ENCODE measurements at places on chromosomes 5 and 9.

- no peak for DNase-seq
Observed at GRCh38 chr5:149333711-149334443, 11.4 kb upstream of the GRPEL2 start.

DNA sequence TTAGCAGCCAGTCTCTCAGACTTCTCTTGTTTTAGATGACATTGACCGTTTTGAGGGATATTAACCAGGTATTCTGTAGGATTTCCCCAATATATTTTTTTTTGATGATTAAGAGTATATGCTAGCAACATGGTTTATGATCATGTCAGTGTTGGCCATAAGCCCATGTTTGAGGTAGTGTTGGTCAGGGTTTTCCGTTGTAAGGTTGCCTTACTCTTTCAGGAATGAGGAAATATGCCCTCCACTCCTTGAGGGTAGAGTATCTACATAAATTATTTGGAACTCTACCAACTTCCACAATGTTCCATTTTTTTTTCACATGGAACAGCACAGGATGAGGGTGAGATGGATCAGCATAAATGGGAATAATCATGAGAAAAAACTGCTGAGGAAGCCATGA, 188.4 kb upstream of the PRDM9 start:
- no peak for DNase-seq

DNA sequence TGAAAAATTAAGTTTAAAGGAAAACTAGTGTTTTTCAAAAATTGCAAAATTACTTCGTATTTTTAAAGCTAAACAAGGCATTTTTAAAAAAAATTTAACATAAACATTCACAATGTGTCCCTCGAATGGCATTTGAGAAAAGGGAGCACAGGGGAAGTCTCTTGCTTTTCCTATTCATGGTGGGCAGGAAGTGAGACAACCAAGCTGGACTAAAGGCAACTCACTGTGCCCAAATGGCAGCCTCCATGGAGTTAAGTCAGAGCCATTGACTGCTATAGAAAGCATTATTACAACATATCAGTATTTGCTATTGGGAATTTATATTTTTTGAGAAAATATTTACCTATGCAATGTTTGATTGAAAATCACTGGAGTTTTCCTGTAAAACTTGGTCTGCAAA, 8.3 kb downstream of the HNRNPH1 start:
- DNase-seq: no peak

GRCh38 chr9:3473405-3473804, 52.4 kb downstream of the RFX3 start:
- DNase-seq: no peak

DNA sequence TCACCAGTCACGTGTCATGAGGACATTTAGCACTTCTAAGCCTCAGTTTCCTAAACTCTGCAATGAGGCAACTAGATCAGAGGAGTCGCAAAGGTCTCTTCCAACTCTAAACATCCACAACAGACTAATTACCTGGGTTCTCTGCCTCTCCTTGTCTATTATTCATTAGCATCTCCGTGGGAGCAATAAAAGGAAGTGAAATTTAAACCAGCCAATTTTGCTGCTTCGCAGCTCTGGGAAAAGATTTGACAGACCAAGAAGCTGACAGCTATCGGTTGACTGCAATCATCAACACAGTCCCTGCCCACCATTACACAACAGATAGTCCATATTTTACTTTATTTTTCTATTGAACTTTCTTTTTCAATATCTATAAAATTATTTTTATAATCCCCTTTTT, 308.9 kb downstream of the NR2F1-AS1 start:
- no peak for DNase-seq

- no peak for DNase-seq
Observed at GRCh38 chr9:103757062-103757461, 337.0 kb upstream of the SMC2 start.
